Ureter (tissue), 1 donor: ENCODE measurements at places on chromosomes 2 and 18.

GRCh38 chr2:174678395-174678794, 80.8 kb upstream of the WIPF1 start:
- DNase-seq, result no peak

DNA sequence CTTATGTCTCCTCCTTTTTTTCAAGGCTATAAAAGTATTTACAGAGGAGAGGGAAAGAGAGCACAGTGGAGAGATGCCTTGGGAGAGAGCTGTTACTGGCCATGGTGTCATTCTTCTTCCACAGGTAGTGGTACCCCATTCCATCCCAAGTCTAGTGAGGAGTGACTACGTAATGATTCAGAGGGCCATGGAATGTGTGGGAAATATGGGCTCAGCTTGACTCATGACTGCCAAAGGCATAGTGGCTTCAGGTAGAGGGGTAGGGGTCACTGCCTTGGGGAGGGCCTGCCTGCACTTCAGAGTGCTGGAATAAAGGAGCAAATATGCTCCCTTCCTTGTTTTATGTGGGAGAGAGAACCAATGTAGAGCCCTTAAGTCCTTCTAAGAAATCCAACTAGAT, 620.6 kb downstream of the IRS1 start:
- DNase-seq, result no peak

GRCh38 chr2:39821871-39822270, 42.8 kb upstream of the THUMPD2 start:
- no peak for DNase-seq

GRCh38 chr18:49479381-49480137, 7.5 kb downstream of the C18orf32 start:
- no peak for DNase-seq

- DNase-seq, result no peak
Observed at GRCh38 chr2:231288590-231288989, 90.2 kb downstream of the ARMC9 start.

- DNase-seq, result no peak
Observed at GRCh38 chr2:138275881-138276280, 225.7 kb upstream of the SPOPL start.

- DNase-seq, result no peak
Observed at GRCh38 chr18:8957731-8958130, 144.8 kb upstream of the NDUFV2 start.

- no peak for DNase-seq
Observed at GRCh38 chr2:10477443-10478297, 29.5 kb upstream of the ODC1 start.

DNA sequence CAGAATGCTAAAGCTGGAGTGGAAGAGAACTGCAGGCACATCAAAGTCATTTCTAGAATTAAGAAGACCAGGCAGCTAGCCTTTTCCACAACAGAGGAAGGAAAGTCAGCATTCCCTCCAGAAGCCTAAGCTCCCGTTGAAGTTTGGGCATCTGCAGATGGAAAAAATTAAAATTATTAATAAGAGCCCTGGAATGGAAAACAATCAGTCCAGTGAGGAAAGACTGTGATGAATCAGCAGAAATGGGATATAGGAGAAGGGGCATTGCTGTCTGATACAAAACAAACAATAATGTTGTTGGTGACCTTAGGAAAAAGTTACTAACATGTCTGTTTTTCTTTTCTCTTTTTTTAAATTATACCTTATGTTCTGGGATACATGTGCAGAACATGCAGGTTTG, 450.7 kb upstream of the SLC14A2 start:
- DNase-seq, result no peak

DNA sequence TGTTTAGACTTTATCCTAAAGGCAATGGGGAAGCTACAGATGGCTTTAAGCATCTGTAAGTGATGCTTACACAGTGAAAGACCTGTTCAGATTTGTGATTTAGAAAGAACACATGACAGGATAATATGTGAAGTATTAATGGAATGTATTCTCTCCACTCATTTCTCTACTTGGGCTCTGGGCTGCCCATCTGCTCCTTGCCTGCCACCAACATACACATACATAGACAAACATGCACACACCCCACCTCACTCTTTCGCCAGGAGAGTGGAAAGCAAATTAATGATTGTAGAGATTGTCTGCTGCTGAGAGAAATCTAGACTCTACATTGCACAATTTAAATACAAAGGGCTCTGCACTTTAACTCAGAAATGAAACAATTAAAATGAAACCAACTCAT, 61.0 kb upstream of the NFE2L2 start:
- no peak for DNase-seq

GRCh38 chr2:240836781-240837467, 16.9 kb upstream of the KIF1A start:
- DNase-seq, result no peak

DNA sequence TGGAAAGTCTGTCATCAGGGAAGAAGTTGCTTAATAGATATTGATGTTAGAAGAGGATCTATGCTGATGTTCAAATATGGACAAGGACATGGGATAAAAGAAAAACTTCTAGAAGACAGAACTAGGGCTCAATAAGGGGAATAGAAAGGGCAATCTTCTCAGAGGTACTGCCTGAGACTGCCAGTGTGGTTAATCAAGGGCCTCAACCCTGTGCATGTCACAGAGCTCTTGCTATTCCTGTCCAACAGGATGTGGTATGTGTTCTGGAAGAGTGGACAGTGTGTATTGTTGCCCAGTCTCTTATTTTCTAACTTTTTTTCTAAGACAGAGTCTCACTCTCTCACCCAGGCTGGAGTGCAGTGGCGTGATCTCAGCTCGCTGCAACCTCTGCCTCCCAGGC, 27.8 kb upstream of the RNF125 start:
- DNase-seq, result no peak

- no peak for DNase-seq
Observed at GRCh38 chr2:147603876-147604275, 241.0 kb upstream of the ACVR2A start.

GRCh38 chr2:74597410-74597809, 42.9 kb downstream of the DOK1 start:
- DNase-seq, result no peak

- no peak for DNase-seq
Observed at GRCh38 chr2:232362174-232362900, 16.2 kb upstream of the ALPP start.

DNA sequence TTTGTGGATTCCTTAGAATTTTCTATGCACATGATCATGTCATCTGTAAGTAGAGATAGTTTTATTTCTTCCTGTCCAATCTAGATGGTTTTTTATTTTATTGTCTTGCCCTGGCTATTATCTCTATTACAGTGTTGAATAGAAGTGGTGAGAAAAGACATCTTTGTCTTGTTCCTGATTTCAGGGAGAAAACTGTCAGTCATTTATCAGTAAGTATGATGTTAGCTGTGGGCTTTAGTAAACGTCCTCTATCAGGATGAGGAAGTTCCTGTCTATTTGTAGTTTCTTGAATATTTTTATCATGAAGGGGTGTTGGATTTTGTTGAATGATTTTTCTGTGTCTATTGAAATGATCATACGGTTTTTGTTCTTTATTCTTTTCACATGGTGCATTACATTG, 5.3 kb downstream of the PLEKHH2 start:
- no peak for DNase-seq

GRCh38 chr2:41723526-41723925, 324.3 kb upstream of the PKDCC start:
- DNase-seq, result no peak

DNA sequence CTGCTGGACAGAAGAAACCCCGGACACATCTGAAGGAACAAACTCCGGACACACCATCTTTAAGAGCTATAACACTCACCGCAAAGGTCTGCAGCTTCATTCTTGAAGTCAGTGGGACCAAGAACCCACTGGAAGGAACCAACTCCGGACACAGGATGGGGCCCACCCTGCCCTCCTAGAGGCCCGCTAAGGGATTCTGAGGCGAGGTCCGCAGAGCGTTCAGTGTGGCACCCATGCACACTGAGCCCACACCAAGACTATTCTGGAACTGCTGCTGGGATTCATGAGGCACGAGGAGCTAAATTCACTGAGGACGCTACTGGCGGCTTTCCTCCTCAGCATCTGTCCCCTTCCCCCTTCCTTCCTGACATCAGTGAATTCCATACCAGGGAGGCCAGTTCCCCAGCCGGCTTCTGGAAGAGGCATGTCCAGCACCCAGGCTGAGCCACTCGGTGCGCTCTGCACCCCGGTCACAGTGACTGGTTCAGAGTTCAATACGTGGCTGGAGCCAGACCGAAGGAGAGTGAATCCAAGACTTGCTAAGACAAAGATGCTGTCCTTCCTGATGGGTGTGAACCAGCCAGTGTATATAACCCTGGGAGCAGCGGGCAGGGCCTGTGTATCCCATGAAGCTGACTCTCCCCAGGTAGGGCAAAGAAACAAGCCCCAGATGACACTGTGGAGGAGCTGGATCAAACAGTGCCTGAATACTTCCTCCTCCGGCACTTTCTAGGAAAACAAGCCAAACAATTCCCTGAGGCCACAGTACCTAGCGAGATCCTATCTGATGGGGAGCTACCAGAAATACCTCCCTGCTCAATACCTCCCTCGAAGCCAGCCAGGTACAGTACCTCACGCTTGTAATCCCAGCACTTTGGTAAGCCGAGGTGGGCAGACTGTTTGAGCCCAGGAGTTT, 11.1 kb downstream of the HDAC4 start:
- no peak for DNase-seq

GRCh38 chr2:128364441-128364911, 45.8 kb upstream of the HS6ST1 start:
- DNase-seq, result no peak

- DNase-seq, result no peak
Observed at GRCh38 chr18:46581648-46582047, 75.4 kb downstream of the LOXHD1 start.
